Stimulated activated naive CD4-positive, alpha-beta T cell treated with Interleukin-2 at 50 U/mL for 16 hours (primary cell): ENCODE measurements at places on chromosomes 16 and 17.
A peak's percentile ranks its signal among the peaks of the same experiment; 100 is the strongest.

DNA sequence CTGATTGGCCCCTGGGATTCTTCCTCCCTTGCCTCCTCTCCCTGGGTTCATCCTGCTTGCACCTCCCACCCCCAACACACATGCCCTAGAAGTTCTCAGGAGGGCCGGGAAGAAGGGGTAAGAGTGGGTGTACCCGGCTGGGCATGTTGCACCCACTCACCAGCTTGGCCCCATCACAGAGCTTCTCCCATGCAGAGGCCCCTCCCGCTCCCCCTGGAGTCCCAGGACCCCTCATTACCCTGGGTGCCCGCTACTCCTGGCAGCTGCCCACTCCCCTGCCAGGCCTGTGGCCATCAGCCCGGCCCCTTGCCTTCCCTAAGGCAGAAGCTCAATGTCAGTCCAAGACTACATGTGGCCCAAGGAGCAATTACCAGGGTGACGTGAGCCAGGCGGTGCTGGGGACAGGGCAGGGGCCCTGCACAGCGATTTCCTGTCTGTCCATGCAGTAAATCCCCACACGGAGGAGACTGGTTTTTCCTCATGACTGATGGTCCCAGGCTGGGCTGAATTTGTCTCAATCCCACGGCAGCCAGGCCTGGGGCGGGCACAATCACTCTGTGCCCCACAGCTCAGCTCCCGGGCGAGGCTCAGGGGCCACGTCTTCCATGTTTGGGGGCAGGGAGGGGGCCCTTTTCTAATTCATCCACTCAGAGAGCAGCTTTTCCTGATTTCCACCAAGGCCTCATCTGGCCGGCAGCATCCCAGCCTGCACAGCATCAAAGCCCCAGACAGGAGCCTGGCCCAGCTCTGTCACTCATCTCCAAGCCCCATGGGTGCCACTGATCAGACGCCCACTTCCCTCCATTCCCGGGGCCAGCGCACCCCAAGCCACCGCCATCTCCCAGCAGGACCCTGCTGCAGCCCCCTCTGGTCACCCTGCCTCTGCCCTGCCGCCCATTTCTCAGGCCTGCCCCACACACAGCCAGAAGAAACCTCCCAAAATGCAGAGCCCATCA is 234.7 kb downstream of the KATNIP start:
- DNase-seq = no peak

DNA sequence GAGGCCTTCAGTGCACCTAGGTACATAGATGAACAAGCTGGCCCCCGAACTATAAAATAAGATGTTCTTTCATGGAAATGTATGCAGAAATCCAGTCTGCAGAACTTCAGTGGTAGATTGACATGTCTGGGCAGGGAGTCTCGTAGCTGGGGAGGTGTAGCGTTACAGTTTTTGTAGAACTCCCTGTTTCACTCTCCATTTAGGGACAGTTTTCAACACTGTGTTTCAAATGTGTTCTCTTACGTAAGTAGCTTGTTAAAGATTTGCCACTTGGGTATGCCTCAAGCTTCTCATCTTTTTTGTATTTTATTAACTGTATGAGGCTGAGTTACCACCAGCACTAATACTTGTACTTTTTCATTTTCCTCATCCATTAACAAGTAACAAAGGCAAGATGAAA is 46.6 kb downstream of the PLD6 start:
- no peak for DNase-seq

DNA sequence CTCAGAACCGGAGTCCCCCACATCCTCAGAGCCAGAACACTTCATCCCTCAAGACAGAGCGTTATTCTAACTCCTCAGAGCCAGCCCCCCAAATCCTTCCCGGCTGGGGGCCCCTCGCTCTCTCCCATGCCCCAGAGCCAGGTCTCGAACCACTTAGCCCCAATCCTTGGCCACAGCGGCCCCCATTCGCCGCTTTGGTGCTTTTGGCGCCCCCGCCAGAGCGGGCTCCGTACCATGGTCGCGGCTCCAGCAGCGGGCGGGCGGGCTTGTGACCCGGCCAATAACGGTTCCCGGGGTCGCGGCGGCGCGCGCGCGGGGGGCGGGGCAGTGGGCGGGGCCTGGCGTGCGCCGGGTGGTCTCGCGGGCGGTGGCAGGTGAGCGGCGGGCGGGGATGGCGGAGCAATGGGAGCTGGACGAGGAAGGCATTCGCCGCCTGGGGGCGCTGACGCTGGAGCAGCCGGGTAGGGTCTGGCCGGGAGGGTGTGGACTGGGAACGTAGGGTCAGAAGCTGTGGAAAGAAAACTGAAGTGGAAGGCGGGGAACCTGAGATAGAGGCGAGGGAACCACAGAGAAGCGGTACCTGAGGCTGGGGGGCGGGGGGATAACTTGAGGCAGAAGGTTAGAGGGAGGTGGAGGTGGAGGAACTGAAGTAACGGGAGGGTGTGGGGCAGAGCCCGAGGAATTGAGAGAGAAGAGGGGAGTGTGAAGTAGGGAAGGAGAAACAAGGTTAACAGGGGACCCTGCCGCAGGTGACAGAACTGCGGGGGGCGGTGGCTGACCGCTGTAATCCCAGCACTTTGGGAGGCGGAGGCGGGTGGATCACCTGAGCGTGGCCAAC is at the start of the genes KCTD19 and LRRC36:
TSS of gene KCTD19 (minus strand) at position 270 of the 838 bp plus-strand sequence. CDS start at position 236, 34 bp downstream.
TSS of gene LRRC36 (plus strand) at position 344 of the 838 bp plus-strand sequence. CDS start at position 392, 48 bp downstream.
- DNase-seq = peak; percentile 14

DNA sequence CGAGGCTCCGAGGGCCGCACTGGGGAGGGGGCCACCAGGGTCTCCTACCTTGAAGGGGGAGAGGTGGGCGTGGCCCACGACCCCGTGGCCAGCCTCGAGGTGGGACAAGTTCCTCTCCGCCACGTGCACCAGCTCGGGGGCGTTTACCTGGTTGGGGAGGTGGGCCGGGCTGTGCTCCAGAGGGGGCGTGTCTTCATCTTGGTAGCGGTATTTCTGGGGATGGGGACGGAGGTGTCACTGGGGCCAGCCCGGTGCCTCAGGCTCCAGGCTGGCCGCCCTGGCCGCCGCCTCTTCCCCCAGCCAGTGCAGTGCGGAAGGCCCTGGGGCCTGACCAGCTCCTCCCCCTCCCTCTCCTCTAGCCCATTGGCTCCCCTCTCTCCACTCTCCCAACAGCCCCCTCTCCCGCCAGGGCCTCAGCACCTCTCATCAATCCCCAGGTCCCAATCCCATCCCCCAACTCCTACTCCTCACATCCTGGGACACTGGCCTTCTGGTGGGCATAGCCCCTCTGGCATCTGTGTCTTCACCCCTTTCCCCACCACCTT is 11.5 kb downstream of the DLG4 start:
- DNase-seq = no peak

- no peak for DNase-seq
Observed at GRCh38 chr17:11618861-11619566, 20.7 kb downstream of the DNAH9 start.

- DNase-seq = no peak
Observed at GRCh38 chr16:88014954-88015805, 63.9 kb downstream of the BANP start.

- no peak for DNase-seq
Observed at GRCh38 chr16:50246299-50247122, 19.8 kb upstream of the ADCY7 start.

DNA sequence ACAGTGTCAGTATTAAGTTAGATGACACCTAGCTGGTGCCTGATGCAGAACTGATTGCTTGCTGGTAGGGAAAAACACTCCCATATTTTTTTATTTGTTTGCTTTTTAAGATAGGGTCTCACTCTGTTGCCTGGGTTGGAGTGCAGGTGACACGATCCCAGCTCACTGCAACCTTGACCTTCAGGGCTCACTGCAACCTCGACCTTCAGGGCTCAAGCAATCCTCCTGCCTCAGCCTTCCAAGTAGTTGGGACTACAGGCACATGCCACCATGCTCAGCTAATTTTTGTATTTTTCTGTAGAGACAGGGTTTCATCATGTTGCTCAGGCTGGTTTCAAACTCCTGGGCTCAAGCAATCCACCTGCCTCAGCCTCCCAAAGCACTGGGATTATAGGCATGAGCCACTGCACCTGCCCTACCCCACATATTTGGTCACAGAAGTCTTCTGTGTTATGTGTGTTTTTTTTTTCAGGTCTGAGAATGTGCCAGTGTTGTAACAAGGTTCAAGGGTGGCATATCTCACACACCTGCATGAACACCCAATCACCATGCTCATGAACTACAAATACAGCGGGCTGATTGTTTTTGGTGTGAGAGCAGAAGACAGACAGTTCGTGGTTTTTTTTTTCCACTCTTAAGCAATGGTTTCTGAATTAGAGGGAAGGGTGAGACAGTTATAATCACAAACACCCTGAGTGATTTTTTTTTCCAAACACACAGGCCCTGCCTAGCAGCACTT is 22.8 kb downstream of the SPAG9 start:
- no peak for DNase-seq

DNA sequence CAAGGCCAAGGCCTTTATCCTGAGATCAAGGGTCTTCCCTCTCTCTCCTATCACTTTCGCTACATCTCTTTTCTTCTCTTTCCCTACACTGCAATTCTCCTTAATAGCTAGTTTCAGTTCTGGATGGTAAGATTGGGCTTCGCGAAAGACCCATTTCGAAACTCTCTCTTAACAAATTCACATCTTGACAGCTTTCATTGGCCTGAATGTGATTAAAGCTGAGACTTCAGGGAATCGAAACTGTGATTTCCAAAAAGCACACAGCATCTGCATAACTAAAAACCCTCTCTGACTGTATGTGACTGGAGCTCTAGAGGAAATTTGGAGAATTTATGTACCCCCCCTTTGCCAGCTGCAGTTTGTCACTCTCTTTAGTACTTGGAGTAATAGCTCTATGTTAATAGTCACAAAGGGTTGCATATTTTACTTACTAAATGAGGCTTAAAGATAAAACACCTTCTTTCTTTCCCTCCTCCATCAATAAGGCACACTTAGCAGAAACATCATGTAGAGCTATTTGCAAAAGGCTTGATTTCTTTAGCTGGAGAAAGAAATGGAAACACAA is 105.3 kb upstream of the FAM20A start:
- no peak for DNase-seq

GRCh38 chr17:51365090-51365489 is 104.7 kb downstream of the UTP18 start:
- DNase-seq = no peak

GRCh38 chr16:21598206-21598605 is 1.2 kb upstream of the METTL9 start:
- no peak for DNase-seq

DNA sequence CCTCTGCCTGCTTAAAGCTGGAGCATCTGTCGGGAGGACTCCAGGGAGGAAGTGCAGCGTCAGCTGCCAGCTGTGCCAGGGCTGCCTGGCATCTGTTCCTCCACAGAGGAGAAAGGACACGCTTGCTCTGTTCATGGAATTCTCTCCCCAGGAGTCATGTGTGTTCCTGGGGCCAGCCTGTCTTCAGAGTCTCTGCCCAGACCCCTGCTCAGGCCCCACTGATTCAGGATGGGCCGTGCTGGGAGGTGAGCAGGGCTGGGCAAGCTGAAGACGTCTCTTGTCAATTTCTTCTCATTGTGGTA is 24.2 kb downstream of the CRISPLD2 start:
- no peak for DNase-seq

DNA sequence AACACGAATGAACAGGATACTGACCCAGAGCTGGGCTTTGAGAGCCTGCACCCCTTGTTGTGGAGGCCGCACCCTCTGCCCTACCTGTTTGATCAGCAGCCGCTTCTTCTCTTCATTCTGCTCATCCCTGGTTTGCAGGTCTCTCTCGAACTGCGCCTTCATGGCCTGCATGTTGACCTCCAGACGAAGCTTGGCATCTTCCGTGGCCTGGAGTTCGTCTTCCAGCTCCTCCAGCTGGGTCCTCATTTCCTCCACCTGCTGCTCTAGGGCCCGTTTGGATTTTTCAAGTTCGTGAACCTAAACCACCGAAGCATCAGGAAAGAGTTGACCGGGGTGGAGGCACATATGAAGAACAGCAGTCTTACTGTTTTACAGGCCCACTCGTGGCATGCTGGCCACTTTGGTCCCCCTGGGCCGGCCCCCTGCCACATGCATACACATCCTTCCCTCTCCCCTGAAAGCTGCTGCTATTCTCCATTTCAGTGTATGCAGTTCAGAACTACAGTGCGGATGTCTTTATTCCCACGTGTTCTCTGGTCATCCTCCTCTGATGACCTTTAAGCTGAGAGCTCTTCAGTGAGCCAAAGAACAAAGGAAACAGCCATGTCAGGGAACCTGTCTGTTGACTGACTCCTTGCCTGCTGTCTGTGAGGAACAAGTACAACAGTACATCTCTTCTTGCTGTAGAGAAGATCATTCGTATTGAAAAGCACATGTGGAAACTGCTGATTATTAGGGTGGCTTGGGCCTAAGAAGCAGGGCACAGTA is 54.8 kb downstream of the NDEL1 start:
- DNase-seq = no peak

DNA sequence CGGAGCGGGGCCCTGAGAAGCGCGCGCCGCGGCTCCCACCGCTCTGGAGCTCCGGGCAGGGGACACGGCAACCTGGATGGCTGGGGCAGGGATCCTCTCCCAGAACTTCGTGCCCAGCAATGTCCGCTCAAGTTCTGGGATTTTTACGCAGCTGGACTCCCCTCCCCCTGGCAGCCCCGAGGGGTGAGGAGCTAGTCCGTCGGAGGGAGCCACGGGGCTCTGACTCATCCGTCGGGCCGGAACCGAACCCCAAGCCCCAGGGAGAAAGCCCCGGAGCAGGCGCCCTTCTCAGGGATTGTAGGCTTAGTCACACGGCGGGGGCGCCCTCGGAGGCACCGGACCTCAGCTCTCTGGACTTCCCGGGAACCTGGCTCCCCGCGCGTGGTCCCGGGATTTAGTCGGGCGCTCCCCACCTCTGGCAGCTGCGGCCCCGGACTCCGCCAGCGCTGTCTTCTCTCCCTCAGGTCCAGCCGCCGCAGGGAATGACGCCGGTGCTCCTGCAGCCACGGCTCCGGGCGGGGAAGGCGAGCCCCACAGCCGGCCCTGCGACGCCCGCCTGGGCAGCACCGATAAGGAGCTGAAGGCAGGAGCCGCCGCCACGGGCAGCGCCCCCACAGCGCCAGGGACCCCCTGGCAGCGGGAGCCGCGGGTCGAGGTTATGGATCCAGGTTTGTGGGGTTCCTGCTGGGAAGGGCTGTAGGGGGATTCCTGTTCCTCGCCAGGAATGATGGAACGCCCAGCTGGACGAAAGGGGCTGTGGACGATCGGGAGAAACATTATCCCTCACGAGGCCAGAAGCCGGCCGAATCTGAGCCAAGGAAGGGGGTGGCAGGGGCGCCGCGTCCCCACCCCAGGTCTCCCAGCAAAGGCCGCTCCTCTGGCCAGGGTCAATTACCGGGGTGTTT is 830 bp downstream of the SPHK1 start:
- peak; percentile 24 for DNase-seq

- DNase-seq = no peak
Observed at GRCh38 chr16:22189473-22190080, 16.5 kb upstream of the EEF2K start.

GRCh38 chr17:10629706-10630105 is 27.4 kb downstream of the MYH3 start:
- DNase-seq = no peak
